ENCODE measurements at places on chromosomes 7 and 10.

- peak; percentile 37 for DNase-seq
Observed at GRCh38 chr10:22986771-22987542, 59.1 kb downstream of the ARMC3 start.

- DNase-seq, result peak; percentile 66
Observed at GRCh38 chr10:114519306-114519669, 115.0 kb upstream of the AFAP1L2 start.

- no peak for DNase-seq
Observed at GRCh38 chr7:22482503-22482902, 17.5 kb downstream of the STEAP1B start.

- DNase-seq, result no peak
Observed at GRCh38 chr10:105969884-105970377, 1194.6 kb downstream of the SORCS1 start.

- DNase-seq, result no peak
Observed at GRCh38 chr10:72069751-72070526, 18.4 kb downstream of the SPOCK2 start.

GRCh38 chr7:30778255-30779025, 7.2 kb downstream of the MINDY4 start:
- peak; percentile 76 for DNase-seq

- no peak for DNase-seq
Observed at GRCh38 chr10:68305854-68306253, 26.0 kb upstream of the HNRNPH3 start.
